CD4-positive, alpha-beta T cell treated with Interleukin-15 for 1 hour (primary cell): ENCODE measurements at places on chromosomes 12 and 14.

DNA sequence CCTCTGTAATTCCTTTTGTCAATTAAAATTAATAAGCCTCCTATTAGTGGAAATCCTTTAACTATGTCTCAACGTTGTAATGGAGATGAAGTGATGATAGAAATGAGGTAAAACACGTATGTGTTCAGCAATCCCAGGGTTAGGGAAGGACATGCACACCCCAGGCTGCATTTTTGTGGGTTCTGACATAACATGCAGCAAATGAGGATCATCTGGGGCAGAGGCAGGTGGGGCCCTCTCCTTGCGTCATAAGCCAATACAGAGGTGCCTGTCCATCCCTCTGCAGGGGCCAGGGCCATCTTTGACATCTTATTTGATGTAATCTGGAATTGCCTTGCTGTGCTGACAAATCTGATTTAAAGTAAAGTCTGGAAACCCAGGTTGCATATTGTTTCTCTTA lies 73.2 kb downstream of the MYRFL start:
- DNase-seq, result no peak

- no peak for DNase-seq
Observed at GRCh38 chr14:91387169-91387835, 30.3 kb downstream of the CCDC88C start.

GRCh38 chr14:76089575-76089974 lies 62.1 kb upstream of the GPATCH2L start:
- DNase-seq, result no peak

GRCh38 chr12:42432517-42433140 lies 106.7 kb downstream of the PPHLN1 start:
- no peak for DNase-seq

DNA sequence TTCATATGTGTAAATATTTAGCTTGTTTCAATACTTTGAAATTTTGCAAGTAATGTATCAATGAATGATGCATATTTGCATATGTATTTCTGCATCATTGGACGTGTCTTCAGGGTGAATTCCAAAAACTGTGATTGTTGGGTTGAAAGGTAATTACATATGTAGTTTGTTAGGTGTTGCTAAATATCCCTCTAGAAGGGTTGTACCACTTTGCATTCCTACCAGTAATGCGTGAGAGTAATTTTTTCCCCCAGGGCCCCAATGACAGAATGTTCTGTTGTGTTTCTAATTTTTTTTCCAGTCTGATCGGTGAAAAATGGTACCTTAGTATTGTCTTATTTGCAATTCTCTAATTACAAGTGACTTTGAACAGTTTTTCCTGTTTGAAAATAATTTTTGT lies 408.9 kb downstream of the NAV3 start:
- no peak for DNase-seq

GRCh38 chr14:23102801-23103200 lies 2.0 kb downstream of the CIROP start:
- DNase-seq, result no peak

DNA sequence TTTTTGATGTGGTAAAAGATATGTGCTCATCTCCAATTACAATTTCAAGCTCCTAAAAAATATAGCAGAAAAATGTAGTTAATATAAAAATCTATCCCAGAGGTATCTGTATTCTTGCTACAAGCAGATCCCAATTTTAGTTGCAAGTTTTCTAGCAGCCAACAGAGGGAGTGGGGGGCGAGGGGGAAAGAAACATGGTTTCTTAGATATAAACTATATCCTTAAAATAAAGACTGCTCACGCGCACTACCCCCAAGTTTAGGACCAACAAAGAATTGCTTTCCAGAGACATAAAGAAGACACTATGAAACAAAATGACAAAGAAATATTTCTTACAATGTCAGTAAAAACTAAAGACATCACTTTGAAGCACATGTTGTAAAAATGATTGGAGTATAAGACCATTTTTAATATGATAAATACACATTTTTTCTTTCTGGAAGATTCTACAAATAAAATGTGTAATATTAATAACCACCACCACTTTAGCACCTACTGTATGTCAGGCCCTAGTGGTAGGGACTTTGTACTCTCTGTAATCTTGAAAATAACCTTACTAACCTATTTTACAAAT lies 5.4 kb downstream of the MAGOHB start:
- DNase-seq, result no peak

DNA sequence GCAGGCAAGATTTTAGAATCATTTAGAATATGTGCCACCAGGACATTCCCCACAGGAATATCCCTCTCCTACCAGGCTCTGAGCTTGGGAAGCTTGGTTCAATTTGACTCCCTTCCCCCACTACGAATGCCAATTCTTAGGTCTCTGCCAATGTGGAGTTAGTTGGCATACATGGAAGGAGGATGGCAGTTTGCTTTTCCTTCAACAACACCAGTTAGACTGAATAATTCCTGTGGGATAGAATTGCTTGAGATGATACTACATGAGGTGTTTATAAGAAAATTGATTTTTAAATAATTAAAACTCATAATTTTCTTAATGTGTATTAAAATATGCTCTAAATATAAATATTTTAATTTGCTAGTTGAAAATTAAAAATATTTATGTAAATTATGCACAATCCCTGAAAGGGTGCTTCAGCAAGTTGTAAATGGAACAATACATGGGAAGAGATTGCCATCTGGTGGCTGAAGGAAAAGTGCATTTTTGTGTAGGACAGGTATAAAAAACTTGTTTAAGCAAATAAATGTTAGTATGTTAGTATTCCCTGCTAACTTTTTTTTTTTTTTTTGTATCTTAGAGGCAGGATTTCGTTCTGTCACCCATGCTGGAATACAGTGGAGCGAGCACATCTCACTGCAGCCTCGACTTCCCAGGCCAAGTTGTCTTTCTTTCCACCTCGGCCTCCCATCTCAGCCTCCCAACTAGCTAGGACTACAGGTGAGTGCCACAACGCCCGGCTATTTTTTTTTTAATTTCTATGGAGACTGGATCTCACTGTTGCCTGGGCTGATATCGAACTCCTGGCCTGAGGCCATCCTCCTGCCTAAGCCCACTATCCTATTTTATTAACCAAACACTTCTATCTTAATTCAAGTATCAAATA lies 25.8 kb upstream of the STRAP start:
- DNase-seq, result no peak

GRCh38 chr14:36672095-36672494 lies 10.4 kb downstream of the PAX9 start:
- no peak for DNase-seq

GRCh38 chr12:106942775-106943174 lies 12.9 kb upstream of the TMEM263 start:
- no peak for DNase-seq

GRCh38 chr14:81591266-81591665 lies 57.6 kb upstream of the SEL1L start:
- no peak for DNase-seq
